Smooth muscle cell of the umbilical artery (primary cell): ENCODE measurements at places on chromosomes 6 and 20. TPM values are rescaled to one million over a fixed set of nuclear protein-coding genes. Genes with fewer than 3 reads are reported as not detected.

Gene RGS19
- 14.0 and 16.0 TPM in 2 replicates for total RNA-seq

Gene LY6G5B
- 2.9 and 3.0 TPM in 2 replicates for total RNA-seq

Gene SLPI
- not detected in 2 replicates for total RNA-seq

Gene SLC17A9
- total RNA-seq = 28.8 and 58.5 TPM in 2 replicates
